ENCODE measurements at places on chromosomes 7 and 10. TPM values are rescaled to one million over a fixed set of nuclear protein-coding genes. Genes with fewer than 3 reads are reported as not detected.

The PRSS58 gene
- polyA plus RNA-seq = not detected

The HTRA1 gene
- not detected for polyA plus RNA-seq

The NPTX2 gene
- polyA plus RNA-seq = not detected

The GPC2 gene
- 0.32 TPM for polyA plus RNA-seq

The CALHM3 gene
- polyA plus RNA-seq = not detected

The PTN gene
- polyA plus RNA-seq = not detected

The CALCR gene
- not detected for polyA plus RNA-seq

The OPALIN gene
- not detected for polyA plus RNA-seq

The BAMBI gene
- 0.15 TPM for polyA plus RNA-seq

The LBX1 gene
- polyA plus RNA-seq = not detected

The STEAP4 gene
- polyA plus RNA-seq = 0.13 TPM

The GPR26 gene
- not detected for polyA plus RNA-seq

The UBE2D1 gene
- 41.3 TPM for polyA plus RNA-seq

The PAPOLB gene
- polyA plus RNA-seq = not detected

The CUL2 gene
- 28.8 TPM for polyA plus RNA-seq

The PNLIPRP3 gene
- not detected for polyA plus RNA-seq

The A1CF gene
- not detected for polyA plus RNA-seq

The SLC13A1 gene
- not detected for polyA plus RNA-seq

The FFAR4 gene
- not detected for polyA plus RNA-seq

The EIF5AL1 gene
- polyA plus RNA-seq = 0.12 TPM

The SLC26A3 gene
- not detected for polyA plus RNA-seq

The ZNF107 gene
- 30.1 TPM for polyA plus RNA-seq

The C10orf67 gene
- not detected for polyA plus RNA-seq

The LRRC18 gene
- not detected for polyA plus RNA-seq
